ENCODE measurements at places on chromosomes 7 and 10.

DNA sequence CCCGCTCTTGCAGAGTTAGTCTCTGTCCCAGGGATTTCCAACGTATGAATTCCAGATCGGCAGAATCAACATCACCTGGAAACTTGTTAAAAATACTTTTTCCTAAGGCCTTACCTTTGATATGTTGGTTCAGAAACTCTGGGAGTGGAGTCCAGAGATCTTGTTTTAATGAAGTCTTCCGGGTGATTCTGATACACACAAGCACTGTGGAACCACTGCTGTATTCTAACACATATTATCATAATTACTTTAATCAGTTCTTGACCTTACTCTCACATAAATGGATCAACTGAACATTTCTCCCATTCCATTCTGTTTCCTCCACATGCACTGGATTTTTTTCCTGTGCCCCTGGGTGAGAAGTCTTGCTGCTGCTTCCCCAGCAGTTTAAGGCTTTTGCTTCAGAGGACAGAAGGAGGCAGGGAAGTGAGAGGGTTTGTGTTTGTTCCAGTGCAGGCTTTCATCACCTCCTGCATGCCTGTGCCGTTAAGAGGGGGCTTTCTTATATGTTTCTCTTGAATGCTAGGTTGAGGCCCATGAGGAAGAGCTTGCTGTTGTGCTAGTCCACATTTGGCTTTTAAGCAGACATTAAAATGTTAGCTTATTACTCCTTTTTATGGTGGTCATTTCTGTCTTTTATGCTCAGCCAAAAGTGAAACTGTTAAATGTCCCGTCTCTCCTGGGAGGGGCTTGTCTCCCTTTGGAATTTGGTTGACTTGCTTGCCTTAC is 32.4 kb downstream of the CCSER2 start:
- DNase-seq: no peak

DNA sequence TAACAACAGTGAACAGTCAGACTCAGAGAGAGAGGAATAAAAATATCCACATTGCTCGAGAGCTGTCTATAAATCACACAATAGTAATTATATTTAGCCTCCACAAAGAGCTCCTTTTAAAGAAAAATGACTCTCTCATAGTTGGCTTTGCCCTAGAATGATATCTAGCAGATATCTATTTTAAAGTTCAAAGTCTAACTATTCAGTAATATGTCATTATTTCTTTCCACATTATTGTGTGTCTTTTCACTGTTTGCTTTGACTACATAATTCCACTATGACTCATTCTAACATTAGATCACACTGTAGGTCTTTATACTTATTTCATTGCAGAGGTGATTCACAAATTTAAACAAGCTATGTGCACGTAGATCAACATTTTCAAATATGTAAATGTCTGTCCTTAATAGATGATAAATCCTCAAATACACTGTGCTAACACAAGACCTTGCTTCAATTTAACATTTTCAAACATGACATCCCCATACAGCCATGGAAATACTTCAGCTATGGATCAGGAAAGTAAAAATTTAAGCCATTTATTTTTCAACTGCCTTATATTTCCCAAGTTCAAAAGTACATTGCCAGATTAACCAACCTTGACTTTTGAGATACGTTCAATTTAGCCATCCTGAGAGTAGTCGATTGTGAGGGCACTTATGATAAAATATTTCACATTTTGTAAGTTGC is 99.9 kb upstream of the AKR1E2 start:
- no peak for DNase-seq

GRCh38 chr10:6713120-6713519 is 133.0 kb upstream of the PRKCQ start:
- DNase-seq: no peak

GRCh38 chr10:100759331-100759730 is 13.9 kb downstream of the PAX2 start:
- no peak for DNase-seq
